A549 treated with ZK216348 at 1 μM for 4 hours (cell line): ENCODE measurements at places on chromosomes 16 and 17. TPM values are rescaled to one million over a fixed set of nuclear protein-coding genes. Genes with fewer than 3 reads are reported as not detected.

Gene CSH2
- total RNA-seq: not detected in 5 replicates

Gene KLHDC4
- total RNA-seq: 36.0 to 48.5 TPM (median 44.9 TPM) in 5 replicates

Gene GRAPL
- total RNA-seq: not detected in 5 replicates

Gene SRL
- total RNA-seq: 0.06 TPM in 1 of 5 replicates, not detected in the others

Gene ZNF624
- 1.0 to 2.3 TPM (median 2.0 TPM) in 5 replicates for total RNA-seq

Gene HBA1
- 0.93 to 2.3 TPM (median 1.6 TPM) in 5 replicates for total RNA-seq

Gene CRHR1
- total RNA-seq: 0.14 to 0.75 TPM in 2 of 5 replicates, not detected in the others

Gene METTL23
- 55.9 to 69.1 TPM (median 60.4 TPM) in 5 replicates for total RNA-seq

Gene CA7
- total RNA-seq: not detected in 5 replicates

Gene FAM20A
- total RNA-seq: not detected in 5 replicates
